Astrocyte of the hippocampus (primary cell): ENCODE measurements at places on chromosomes 3 and 15.

DNA sequence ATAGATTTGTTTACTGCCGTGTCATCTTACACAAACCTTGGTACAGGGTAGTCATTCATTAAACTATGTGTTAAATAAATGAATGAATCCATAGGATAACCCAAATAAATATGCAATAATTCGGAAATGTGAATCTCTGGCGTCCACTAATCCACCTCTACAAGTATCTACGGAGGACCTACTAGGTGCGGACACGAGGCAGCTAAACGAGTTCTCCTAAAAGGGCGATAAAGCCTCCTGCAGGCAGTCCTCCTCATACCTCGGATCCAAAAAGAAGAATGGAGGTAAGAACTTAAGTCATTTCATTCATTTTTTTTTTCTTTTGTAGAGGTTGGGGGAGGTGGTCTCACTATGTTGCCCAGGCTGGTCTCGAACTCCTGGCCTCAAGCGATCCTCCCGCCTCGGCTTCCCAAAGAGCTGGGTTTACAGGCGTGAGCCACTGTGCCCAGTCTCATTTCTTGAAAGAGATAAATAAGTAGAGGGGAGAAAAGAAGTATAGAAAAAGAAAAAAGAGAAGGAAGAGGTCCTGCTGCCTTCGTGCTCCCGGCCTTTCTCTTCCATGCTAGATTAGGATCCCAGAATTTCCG is 706 bp upstream of the RPL35A start:
- no peak for DNase-seq

- peak; percentile 61 for DNase-seq
Measured at GRCh38 chr3:194573680-194574437, 59.4 kb downstream of the TMEM44 start.

DNA sequence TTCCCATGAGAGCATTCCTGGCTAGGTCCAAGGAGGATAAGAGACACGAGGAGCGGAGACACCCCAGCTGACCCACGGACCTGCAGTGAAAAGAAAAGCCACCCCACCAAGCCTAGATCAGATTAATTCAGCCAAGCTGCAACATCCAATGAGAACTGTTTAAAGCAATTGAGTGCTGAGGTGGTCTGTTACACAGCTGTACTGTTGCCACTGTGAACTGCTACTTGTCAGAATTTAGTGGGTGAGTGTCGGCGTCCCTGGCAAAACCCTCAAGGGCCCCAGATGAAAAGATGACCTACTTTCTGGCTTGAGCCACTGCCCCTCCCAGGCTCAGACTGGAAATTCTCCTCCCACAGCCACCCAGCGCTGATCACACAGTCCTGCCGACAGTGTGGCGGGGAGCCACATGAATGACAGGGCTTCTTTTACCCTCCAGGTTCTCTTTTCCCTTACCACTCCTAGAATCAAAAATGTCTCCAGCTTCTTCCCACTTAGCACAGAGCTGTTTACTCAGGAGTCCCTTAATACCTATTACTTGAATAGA is 26.4 kb upstream of the KBTBD12 start:
- peak; percentile 46 for DNase-seq

GRCh38 chr3:62676689-62677271 is 198.4 kb downstream of the CADPS start:
- DNase-seq: no peak

DNA sequence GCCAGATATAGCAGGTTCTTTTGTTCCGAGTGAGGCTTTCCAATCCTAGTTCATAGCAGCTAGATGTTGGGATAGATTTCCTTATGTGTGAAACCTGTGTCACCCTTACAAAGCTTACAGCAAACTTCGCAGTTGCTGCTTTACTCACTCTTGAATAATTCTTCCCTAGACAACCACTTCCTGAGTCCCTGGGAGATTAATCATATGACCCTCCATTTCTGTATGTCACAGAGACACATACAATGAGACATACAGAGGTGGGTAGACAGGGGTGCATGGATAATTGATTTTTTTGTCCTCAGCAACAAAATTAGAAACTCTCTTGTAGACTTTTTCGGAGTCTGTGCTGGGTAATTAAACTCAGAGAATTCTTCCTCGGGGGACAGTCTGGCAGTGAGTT is 163.2 kb downstream of the NSUN3 start:
- DNase-seq: peak; percentile 77

GRCh38 chr3:24196526-24196925 is 251.4 kb downstream of the NR1D2 start:
- DNase-seq: peak; percentile 55

- DNase-seq: no peak
Measured at GRCh38 chr3:124516333-124516732, 213.9 kb upstream of the UMPS start.

DNA sequence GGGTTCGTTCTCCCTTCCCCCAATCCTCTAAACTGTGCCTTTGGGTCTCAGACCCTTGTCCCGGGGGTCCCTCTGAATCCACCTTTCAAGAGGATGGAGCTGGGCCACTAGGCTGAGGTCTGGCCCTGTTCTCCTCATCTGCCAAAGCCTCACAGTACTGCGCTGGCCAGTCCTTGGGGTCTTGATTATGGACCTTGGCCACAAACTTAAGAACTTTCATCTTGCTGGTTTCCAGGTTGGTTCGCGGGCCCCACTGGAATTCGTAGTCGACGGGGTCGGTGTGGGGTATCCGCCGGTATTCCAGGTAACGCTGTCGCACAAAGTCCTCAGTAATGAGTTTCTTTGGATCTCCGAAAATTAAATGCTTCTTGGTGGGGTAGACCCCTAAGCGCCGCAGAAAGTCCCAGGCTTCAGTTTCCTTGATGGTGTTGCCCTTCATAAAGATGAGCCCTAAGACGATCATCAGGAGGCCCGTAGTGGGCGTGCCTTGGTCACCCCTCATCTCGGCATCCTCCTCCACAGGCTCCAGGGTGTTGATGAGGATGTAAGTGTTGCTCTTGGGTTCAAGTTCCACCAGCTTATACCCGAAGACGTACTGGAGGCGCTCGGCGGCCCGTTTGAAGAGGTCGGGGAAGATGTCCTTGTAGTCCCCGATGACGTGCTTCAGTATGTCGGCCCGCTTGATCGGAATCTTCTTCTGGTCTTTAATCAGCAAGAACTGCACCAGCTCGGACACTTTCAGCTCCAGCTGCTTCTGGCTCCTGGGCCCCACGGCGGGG is 727 bp downstream of the NSMCE3 start:
- DNase-seq: peak; percentile 67

DNA sequence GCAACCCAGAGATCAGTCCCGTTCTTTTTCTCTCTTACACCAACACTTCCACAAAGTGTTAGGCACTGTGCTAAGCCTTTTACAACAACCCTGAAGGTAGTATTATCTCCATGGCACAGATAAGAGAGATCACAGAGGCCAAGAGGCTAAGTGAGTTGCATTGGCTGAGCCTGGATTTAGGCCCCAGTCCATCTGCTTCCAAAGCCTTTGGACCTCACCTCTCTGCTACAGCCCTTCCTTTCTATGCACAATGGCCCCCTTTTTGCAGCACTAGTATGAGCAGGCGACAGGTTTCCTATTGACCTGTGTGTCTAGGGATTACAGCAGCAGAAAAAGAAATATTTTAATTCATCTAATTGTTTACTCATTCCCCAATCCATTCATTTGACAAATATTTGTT is 76.2 kb downstream of the CRYGS start:
- DNase-seq: no peak

DNA sequence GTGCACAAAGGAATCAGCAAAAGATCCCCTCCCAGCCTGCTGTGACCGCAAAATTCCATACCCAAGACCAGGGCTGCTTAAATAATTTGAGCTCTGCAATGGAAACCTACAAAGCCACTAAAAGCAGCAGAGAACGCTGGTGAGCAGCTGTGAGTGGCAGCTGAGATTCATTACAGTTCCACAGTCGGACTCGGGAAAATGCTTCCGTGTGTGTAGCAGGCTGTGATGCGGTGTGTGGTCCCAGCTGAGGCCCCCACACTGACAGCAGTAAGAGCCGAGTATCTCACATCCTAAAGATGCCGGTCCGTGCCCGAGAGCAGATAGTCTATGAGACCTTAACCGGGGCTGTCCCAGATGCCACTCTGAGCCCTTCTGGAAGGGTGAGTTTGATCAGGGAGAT is 37.4 kb downstream of the TM2D3 start:
- no peak for DNase-seq

GRCh38 chr3:9398700-9399336 is 1.4 kb downstream of the SETD5 start:
- DNase-seq: no peak

- peak; percentile 67 for DNase-seq
Measured at GRCh38 chr15:33425142-33425541, 114.4 kb downstream of the RYR3 start.

GRCh38 chr3:72460205-72461174 is 387.8 kb downstream of the SHQ1 start:
- no peak for DNase-seq

GRCh38 chr3:115553796-115554486 is 69.4 kb upstream of the GAP43 start:
- DNase-seq: no peak
